ENCODE measurements at places on chromosomes 13 and 19.

GRCh38 chr19:33261511-33262189 is 36.0 kb upstream of the SLC7A10 start:
- no peak for DNase-seq

GRCh38 chr13:62482351-62482750 is 1066.7 kb upstream of the PCDH20 start:
- DNase-seq = no peak

DNA sequence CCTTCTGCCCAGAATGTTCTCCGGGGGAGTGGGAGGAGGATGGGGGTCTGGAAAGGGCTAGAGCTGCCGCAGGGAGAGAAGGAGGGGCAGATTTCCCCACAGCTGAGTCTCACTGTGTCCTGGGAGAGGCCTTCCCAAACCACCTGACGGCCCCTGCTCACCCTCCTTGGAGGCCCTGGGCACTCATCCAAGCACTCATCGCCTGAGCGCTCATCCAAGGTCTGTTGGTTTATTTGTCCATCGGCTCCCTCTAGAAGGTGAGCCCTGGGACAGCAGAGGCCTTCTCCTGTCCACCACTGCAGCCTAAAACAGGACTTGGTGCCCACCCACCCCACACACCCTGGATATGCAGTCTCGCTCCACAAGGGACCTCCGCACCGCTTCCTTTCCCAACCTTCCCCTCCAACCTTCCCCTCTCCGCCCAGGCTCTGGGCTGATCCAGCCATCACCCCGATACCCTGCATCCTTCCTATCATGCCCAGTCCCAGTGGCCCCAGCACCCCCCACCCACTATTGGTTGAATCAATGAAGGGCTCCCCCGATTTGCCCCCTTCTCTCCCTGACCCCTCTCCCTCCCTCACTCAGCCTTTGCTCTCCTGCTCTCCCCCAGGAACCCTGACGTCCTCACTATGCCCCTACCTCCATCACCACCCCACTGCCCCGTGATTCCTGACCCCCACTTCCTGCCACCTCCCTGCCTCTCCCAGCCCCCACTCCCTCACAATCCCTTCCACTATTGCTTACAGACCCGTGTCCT is 1.7 kb downstream of the UBXN6 start:
- no peak for DNase-seq

DNA sequence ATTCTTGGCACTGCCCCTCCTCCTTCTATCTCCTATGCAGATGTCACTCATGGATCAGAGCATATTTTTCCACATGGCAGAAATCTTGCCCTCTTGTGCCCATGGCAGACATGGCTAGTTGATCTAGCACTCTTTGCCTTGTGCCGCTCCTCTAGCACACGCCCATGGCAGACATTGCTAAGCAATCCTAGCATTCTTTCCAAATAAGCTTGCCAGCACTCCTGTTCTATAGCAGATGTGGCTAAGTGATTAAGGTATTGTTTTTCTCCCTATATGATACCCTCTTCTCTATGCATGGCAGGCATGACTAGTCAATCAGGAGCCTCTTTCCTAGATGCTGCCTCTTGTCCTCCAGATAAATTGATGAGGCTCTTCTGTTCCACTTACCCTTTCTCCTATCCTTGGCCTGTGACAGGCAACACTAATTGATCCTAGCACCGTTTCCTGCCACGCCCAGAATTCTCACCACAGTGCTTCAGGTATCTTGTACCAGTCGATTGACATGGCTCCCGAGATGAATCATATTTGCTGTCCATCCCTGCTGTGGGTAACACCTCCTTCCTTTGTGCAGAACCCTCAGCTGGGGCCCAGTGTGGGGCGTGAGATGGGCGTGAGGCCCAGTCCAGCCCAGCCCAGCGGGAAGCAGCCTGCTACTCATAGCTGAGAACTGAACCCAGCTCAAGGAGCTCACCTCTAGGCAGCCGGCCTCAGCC is 26.9 kb downstream of the TMED1 start:
- DNase-seq = no peak

DNA sequence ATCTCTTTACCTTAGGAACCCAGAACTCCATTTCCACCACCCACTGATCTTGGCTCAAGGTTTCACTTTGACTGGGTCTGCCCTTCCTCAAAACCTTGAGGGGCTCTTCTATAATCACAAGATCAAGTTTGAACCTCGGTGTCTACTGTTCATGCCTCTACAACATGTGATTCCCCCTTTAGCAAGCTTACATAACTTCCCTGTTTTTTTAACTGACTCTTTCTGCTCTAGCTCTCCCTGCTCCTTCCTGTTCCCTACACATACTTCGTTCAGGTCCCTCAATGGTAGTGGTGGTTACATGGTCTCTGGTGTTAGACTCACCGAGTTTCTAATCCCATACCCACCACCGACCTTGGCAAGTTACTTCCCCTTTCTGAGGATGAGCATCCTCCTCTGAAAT is 26.7 kb downstream of the CEACAM8 start:
- DNase-seq = no peak

DNA sequence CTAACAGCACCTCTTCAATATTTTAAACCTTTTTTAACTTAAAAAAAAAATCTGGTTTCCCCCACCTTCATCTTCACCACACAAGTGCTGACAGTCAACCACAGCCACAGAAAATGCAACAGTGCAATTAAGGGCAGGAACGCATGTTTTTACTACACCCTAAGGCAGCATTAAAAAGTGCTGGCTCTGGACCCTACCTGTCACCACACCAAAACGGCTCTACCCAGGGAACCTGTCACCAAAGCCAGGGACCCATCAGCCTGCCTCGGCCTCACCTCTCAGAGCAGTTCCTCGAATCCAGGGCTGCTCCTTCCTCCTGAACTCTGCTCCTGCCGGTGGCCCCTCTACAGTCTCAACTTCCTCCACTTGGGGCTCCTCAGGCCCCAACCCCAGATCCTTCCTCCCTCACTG is 22.5 kb upstream of the SLC35E1 start:
- DNase-seq = no peak
